Hematopoietic multipotent progenitor cell treated with erythropoietin and hydrocortisone succinate and interleukin-3 and kit ligand, for 4 days (in vitro differentiated cells): ENCODE measurements at places on chromosomes 5 and 9.

- DNase-seq = no peak
Measured at GRCh38 chr9:113651896-113652295, 188.4 kb downstream of the RGS3 start.

- no peak for DNase-seq
Measured at GRCh38 chr9:112753725-112754124, 3.2 kb downstream of the SNX30 start.

DNA sequence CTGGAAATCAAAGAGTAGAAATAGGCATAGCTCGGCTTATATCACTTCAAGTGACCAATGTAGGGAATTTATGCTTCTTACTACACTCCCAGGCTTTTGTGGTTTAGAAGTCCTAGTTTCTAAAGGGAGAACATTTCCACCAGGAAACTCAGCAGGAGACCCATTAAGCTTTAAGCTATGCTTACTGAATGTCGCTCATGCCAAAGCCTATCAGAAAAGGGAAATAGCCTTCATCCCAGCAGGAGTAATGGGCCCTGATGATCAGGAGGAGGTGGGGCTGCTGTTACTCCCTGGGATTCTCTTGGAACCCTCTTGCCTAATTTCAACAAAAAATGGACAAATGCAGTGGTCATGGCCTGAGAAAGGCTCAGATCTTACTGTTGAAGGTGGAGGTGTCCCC is 54.5 kb upstream of the SEMA6A start:
- no peak for DNase-seq

GRCh38 chr5:14036514-14036913 is 92.0 kb upstream of the DNAH5 start:
- no peak for DNase-seq

- DNase-seq = no peak
Measured at GRCh38 chr5:156879665-156880285, 29.7 kb downstream of the PPP1R2B start.

DNA sequence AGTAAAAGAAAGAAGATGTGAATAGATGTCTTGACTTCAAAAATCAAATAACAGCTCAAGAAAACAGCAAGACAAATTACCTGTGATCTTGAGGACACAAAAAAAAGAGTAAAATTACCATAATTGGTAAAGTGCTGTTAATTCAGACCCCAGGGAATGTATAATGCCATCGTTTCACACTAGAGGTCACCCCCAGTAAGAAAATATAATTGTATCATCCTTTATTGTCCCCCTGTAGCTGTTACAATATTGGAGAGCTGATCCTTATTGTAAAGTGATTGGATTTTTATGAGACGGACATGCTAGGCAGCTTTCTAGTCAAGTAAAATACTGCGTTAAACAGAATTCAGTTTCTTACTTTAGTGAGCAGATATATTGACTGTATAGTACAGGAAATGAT is 377.0 kb downstream of the TLE1 start:
- no peak for DNase-seq

GRCh38 chr9:138022756-138023393 is 145.3 kb downstream of the CACNA1B start:
- no peak for DNase-seq

GRCh38 chr5:148768806-148769415 is 57.5 kb upstream of the ADRB2 start:
- peak; percentile 20 for DNase-seq

DNA sequence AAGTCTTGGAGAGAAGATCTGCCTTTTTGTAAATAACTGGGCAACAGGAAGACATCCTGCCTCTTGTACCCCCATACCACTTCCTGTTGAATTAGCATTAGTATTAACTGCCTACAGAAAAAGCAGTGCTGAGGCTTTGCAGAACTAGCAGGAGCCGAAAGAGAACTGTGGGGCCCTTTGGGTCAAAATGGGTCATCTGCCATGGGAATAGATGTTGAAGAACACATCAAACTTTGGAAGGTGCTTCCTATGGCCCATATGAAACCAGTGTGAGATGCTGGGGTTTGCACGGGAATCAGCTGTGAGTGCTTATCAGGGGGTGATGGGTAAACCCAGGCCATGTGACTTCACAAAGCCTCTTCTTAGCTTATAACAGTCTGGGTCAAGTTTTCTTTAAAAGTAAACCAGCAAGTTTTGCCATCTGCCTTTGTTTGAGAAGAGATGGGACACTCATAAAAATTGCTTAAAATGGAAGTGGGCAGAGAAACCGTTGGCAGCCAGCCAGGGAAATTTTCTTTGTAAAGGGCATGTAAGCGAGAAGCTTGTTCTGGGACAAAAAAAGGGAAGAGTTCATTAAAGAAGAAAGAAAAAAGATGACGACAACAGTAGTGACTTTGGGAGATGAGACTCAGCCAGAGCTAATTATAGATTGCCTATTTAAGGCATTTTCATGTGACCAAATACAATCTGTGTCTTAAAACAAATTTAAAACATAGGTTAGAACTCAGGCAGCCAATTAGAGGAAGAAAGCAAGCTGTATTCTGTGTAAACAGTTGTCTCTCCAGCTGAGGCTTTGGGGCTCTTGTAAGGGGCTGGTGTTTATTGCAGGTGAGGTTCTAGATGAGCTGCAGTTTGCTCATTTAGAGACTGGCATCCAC is 4.4 kb downstream of the SLC25A25 start:
- DNase-seq = peak; percentile 86

- DNase-seq = no peak
Measured at GRCh38 chr5:150644514-150644913, 4.1 kb downstream of the SYNPO start.

- no peak for DNase-seq
Measured at GRCh38 chr9:108197008-108197365, 658.8 kb downstream of the ACTL7B start.

GRCh38 chr5:116476897-116477537 is 97.6 kb downstream of the SEMA6A start:
- DNase-seq = no peak

GRCh38 chr5:106321242-106321641 is 1349.5 kb downstream of the EFNA5 start:
- peak; percentile 0 for DNase-seq

- peak; percentile 46 for DNase-seq
Measured at GRCh38 chr5:133962801-133963476, 5.5 kb downstream of the C5orf15 start.

- peak; percentile 7 for DNase-seq
Measured at GRCh38 chr5:26009742-26010141, 1028.6 kb downstream of the CDH9 start.
